ENCODE measurements at places on chromosomes 2 and 18.

DNA sequence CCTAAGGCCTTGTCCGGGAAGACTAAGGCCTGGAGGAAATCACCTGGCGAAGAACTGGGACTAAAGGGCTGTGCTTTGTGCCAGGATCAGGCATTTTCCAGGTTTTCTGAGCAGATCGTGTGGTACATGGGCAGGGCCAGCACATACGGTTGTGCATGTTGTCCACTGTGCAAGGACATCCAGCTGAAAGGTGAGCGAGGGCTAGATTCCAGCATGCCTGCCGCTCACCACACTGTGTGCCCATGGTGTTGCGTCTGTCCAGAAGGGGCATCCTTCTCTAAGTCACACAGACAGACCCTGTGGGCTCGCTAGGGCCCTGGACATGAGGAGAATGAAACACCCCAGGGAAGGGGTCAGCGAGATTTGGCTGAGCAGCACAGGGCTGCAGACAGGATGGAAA, 80.3 kb upstream of the TAF1B start:
- no peaks in the 10 kb centered on the region for H3K36me3 ChIP-seq
- H3K4me3 ChIP-seq, result no peak overlapping the region
- no peak overlapping the region for H3K27ac ChIP-seq
- no peak for DNase-seq
- H3K27me3 ChIP-seq, result peaks cover 7% of the 10 kb centered on the region
- H3K4me1 ChIP-seq, result peaks cover 15% of the 10 kb centered on the region

GRCh38 chr2:163554864-163555263, 180.9 kb downstream of the FIGN start:
- H3K27me3 ChIP-seq, result no peaks in the 10 kb centered on the region
- no peak for DNase-seq
- H3K27ac ChIP-seq, result no peak overlapping the region
- H3K4me1 ChIP-seq, result no peaks in the 10 kb centered on the region
- H3K4me3 ChIP-seq, result no peak overlapping the region

DNA sequence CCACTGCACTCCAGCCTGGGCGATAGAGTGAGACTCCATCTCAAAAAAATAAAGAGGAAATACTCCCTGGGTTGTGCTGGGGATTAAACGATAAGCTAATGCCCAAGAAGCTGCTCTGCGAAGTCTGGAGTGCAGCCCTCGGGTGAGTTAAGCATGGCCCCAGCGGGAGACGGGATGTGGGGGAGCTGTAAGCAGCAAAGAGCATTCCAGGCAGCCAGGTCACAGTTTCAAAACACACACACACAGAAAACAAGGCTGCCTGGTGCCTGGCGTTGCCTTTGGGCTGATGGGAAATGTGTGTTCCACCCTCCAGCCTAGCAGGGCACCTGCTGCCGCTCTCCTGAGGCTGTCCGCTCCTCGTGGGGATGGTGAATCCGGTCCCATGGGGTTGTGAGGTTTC, 24.1 kb downstream of the ODC1 start:
- no peaks in the 10 kb centered on the region for H3K27me3 ChIP-seq
- H3K4me1 ChIP-seq, result no peaks in the 10 kb centered on the region
- no peak overlapping the region for H3K27ac ChIP-seq
- H3K36me3 ChIP-seq, result no peaks in the 10 kb centered on the region
- no peak for DNase-seq

DNA sequence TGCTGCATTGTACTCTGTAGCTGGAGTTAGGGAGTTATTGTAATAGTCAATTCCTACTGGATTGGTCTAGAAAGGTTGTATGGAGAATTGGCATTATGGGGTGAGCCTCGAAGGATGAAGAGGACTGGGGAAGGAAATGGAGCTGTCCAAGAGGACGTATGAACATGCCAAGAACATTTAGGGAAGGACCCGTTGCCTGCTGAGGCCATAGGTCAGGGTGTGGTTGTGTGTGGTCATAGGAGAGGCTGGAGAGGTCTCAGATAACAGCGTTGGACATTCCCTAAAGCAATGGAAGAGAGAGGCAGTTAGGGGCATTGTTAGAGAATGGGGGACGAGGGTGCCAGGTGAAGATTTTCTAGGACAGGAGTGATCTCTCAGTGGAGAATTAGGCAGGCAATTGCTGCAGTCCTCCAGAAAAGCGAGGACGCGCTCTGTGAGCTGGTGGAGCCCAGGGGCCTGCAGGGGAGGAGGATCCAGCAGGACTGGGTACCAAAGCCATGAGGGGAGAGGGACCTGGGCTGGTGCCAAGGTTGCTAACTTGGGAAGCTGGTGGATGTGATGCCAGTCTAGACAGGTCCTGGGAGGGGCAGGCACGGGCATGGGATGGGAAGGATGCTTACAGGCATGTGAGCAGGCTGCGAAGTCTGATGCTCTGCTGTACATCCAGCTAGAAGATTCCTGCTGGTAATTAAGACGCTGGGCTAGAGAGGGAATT, 9.4 kb upstream of the PSD4 start:
- no peaks in the 10 kb centered on the region for H3K36me3 ChIP-seq
- H3K27ac ChIP-seq, result peak overlapping the region; percentile 7
- no peak for DNase-seq
- no peaks in the 10 kb centered on the region for H3K27me3 ChIP-seq
- H3K4me1 ChIP-seq, result peaks cover 70% of the 10 kb centered on the region

- peaks cover 36% of the 10 kb centered on the region for H3K27me3 ChIP-seq
- DNase-seq, result no peak
- H3K36me3 ChIP-seq, result no peaks in the 10 kb centered on the region
- peaks cover 2% of the 10 kb centered on the region for H3K4me1 ChIP-seq
- H3K4me3 ChIP-seq, result no peak overlapping the region
Measured at GRCh38 chr18:22604390-22604985, 186.8 kb upstream of the CTAGE1 start.

DNA sequence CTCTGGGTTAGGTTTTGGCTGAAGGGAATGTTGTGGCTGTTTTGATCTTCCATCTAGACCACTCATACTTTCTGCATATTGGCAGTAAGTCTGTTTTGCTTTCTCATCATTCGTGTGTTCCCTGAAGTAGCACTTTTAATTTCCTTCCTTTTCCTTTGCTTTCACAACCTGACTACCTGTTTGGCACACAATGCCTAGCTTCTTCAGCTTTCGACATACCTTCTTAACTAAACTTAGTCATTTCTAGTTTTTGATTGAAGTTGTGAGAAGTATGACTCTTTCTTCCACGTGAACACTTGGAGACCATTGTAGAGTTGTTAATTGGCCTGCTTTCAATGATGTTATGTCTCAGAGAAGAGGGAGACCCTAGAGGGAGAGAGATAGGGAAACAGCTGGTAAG, 123.6 kb upstream of the EPB41L3 start:
- H3K27ac ChIP-seq, result no peak overlapping the region
- no peaks in the 10 kb centered on the region for H3K4me1 ChIP-seq
- no peaks in the 10 kb centered on the region for H3K27me3 ChIP-seq
- H3K4me3 ChIP-seq, result no peak overlapping the region
- no peaks in the 10 kb centered on the region for H3K36me3 ChIP-seq
- no peak for DNase-seq

- H3K4me3 ChIP-seq, result peak overlapping the region; percentile 72
- H3K4me1 ChIP-seq, result peaks cover 29% of the 10 kb centered on the region
- H3K27me3 ChIP-seq, result no peaks in the 10 kb centered on the region
Measured at GRCh38 chr2:26772064-26773001, 8.2 kb downstream of the SLC35F6 start.

GRCh38 chr2:237254369-237254861, 159.5 kb downstream of the COL6A3 start:
- H3K27me3 ChIP-seq, result peaks cover 11% of the 10 kb centered on the region
- no peak overlapping the region for H3K4me3 ChIP-seq
- no peak overlapping the region for H3K27ac ChIP-seq
- H3K4me1 ChIP-seq, result peaks cover 9% of the 10 kb centered on the region
- no peaks in the 10 kb centered on the region for H3K36me3 ChIP-seq
- no peak for DNase-seq

DNA sequence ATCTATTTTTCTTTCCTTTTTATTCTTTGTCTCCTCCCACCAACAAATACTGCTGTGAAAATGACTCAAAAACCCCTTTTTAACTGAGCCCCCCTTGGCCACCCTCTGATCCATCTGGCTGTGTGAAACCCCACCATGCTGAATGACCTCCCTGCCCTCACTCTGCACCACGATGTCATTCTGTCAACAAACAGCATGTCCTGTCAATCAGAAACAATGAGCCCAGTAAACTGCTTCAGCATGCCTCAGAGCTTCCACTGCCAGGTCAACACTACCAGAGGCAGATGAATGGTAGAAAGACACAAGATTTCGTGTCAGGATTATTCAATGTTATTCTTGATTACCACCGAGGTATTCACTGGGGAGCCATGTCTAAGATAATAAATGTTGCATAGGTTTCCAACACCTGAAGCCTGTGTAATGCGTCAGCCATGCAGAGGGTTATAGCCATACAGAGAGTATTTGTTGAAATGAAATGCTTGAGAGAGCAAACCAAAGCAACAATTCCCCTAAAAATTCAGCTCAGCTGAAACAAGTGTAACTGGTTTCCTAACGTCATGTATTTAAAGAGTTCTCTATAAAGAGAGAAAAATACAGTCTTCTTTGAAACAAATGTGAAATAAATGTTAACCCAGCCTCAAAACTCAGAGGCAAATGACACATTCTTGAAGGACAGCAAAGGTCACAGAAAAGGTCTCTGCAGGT, 76.7 kb downstream of the LRP2 start:
- H3K27ac ChIP-seq, result no peak overlapping the region
- peaks cover 4% of the 10 kb centered on the region for H3K36me3 ChIP-seq
- no peak overlapping the region for H3K4me3 ChIP-seq
- H3K27me3 ChIP-seq, result peaks cover 8% of the 10 kb centered on the region

GRCh38 chr2:64223055-64223454, 78.8 kb upstream of the PELI1 start:
- DNase-seq, result no peak
- peak overlapping the region; percentile 12 for H3K4me3 ChIP-seq
- peak overlapping the region; percentile 14 for H3K27ac ChIP-seq
- no peaks in the 10 kb centered on the region for H3K4me1 ChIP-seq
- H3K36me3 ChIP-seq, result no peaks in the 10 kb centered on the region

- H3K4me1 ChIP-seq, result peaks cover 14% of the 10 kb centered on the region
- no peak overlapping the region for H3K4me3 ChIP-seq
- H3K27me3 ChIP-seq, result peaks cover 1% of the 10 kb centered on the region
- H3K36me3 ChIP-seq, result peaks cover 5% of the 10 kb centered on the region
- no peak overlapping the region for H3K27ac ChIP-seq
- DNase-seq, result no peak
Measured at GRCh38 chr2:37854676-37855282, 70.3 kb upstream of the RMDN2 start.

- peaks cover 76% of the 10 kb centered on the region for H3K4me1 ChIP-seq
- H3K4me3 ChIP-seq, result peak overlapping the region; percentile 74
- no peaks in the 10 kb centered on the region for H3K36me3 ChIP-seq
- peaks cover 93% of the 10 kb centered on the region for H3K27me3 ChIP-seq
- H3K27ac ChIP-seq, result no peak overlapping the region
Measured at GRCh38 chr2:44940732-44941464, 604 bp upstream of the SIX3 start.

DNA sequence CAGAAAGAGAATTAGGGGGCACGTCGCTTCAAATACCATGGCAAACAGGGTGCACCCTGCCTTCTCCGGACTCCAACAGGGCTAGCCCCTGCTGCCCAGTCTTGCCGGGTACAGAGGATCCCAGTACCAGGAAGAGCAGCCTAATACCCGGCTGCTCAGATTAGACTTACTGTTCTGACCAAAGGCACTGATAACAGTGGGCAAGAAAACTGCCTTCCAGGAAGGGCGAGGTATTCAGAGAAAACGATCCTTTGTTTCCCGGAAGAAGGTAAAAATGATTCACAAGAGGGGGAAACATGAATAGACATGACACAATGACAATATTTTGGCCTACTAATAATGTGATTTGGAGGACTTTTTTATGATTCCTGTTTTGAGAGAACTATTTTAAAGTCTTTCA, 99.9 kb downstream of the SS18 start:
- no peaks in the 10 kb centered on the region for H3K27me3 ChIP-seq
- no peaks in the 10 kb centered on the region for H3K4me1 ChIP-seq
- DNase-seq, result no peak
- no peaks in the 10 kb centered on the region for H3K36me3 ChIP-seq

DNA sequence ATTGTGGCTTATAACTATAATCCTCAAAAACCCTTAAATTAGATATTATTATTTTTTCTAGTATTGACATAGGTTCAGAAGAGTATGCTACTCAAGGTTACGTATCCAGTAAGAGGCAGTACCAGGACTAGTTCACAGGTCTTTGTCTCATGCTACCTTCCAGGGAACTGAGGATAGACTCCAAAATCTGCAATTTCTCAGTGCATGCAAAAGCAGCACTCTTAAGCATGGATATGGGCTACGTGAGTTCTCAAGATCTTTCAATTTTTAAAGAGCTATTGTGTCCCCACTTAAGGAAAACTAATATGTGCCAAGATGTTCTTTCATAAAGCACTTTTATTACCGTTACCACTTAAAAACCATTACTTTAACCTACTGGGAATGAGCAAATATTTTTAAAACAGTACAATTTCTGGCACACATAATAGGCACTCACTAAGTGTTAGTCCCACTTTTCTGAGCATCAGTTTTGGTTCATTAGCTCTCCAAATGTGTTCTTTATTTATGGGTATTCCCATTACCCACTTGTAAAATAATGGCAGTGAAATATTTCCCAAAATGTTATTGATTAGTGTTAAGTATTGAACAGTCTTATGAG, 113.8 kb upstream of the TTN start:
- no peaks in the 10 kb centered on the region for H3K36me3 ChIP-seq
- no peak for DNase-seq
- no peaks in the 10 kb centered on the region for H3K4me1 ChIP-seq
- H3K27me3 ChIP-seq, result no peaks in the 10 kb centered on the region

- H3K4me3 ChIP-seq, result no peak overlapping the region
- peak overlapping the region; percentile 24 for H3K27ac ChIP-seq
- peaks cover 54% of the 10 kb centered on the region for H3K4me1 ChIP-seq
Measured at GRCh38 chr2:121489284-121489683, 41.4 kb upstream of the RNU4ATAC start.

Data from naive thymus-derived CD8-positive, alpha-beta T cell (primary cell).